ENCODE measurements at places on chromosomes 11 and 22. TPM values are rescaled to one million over a fixed set of nuclear protein-coding genes. Genes with fewer than 3 reads are reported as not detected.
A peak's percentile ranks its signal among the peaks of the same experiment; 100 is the strongest.

- DNase-seq, result no peak
Observed at GRCh38 chr11:35126879-35127581, 11.9 kb upstream of the CD44 start.

DNA sequence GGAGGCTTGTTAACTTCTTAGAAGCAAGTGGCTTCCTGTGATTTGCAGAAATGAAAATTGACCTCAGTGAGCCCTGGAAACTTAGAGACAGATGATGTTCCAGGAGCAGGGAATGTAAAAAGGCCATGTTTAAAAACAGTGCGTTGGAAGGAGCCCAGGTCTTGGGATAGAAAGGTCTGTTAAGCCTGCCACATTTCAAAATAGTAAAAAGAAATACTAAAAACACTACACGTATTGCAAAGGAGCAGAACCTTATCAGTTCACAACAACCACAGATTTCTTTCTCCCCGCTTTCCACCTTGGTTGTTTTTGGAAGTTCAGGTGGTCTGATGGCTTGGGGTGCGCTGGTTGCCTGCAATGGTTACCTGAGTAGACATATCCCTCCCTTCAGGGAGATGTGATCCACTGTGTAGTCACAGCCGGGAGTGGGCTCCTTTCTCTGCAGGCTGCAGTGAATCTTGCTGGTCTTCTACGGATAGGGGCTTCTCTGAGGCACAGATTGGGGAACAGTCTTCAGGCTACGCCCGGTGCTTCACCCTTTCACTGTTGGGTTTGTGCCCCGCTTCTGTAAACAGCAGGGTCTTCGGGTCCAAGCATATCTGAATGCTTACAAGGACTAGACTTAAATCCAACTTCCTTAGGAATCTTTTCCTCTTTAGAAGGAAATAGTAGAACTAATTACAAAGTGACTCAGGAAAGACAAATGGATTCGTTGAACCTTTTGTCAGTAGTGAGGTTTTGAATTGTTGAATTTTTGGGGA lies 1.9 kb downstream of the TEAD1 start:
- no peak for DNase-seq

DNA sequence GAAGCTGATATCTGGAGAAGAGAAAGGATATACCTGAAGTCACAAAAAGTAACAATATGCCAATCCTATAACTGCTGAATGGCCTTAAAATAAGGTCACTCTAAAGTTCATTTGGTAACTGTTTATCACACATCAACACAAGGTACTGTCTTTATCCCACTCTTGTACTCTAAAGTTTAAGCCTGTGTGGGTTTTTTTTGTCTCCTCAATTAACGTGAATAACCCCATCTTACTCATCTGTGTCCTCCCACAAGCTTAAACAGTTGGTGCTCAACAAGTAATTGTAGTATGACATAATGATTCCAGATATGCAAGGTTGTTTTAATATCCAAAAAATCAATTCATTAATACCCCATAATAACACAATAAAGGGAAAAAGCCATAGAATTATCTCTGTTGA lies 42.1 kb downstream of the PAK1 start:
- DNase-seq, result no peak

The SEC14L6 gene
- total RNA-seq, result 2.3 TPM

GRCh38 chr11:36719358-36720107 lies 121.5 kb upstream of the RAG2 start:
- DNase-seq, result no peak

The OR51I1 gene
- total RNA-seq, result 0.93 TPM

DNA sequence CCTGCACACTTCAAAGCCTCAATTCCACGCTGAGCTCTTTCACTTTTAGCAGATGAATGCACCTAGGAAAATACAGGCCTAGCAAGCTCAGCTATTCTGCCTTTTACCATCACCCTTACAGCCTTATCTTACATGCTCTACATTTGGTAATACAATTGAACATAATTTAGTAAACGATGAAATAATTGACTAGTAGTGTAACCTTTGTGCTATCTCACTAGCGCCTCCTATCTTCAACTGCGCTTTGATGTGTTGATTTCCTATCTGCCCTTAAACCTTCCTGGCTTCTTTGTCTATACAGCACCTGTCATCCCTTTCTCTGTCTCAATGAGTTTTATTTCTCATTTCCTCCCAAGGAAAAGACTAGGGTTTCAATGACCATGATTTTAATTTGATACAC lies 149.7 kb downstream of the LRRC4C start:
- DNase-seq, result no peak

DNA sequence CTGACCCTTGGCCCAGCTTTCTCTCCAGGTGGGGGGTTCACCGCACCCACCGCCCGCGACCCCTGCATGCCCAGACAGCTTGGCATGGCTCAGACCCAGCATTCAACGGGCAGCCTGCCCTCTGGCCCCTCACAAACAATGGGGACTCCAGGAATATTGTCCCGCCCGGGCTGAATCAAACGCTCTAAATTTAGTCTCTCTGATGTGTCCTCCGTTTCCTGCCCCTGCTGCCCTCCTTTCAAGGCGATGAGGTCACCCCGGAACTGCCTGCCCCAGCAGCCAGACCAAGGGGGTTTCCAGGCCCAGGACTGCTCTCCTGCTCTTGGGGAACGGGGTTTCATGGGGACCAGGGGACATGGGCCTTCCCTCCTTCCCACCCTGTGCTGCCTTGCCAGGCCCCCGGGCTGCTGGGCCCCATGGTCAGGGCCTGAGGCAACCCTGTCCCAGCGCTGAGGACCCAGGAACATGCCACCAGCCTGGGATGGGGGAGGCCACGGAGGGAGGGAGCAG lies 10.1 kb upstream of the PDGFB start:
- DNase-seq, result no peak

- no peak for DNase-seq
Observed at GRCh38 chr11:35358391-35358790, 61.0 kb downstream of the SLC1A2 start.

The PGA5 gene
- total RNA-seq, result not detected

- DNase-seq, result no peak
Observed at GRCh38 chr22:31248965-31249958, 37.2 kb downstream of the LIMK2 start.

DNA sequence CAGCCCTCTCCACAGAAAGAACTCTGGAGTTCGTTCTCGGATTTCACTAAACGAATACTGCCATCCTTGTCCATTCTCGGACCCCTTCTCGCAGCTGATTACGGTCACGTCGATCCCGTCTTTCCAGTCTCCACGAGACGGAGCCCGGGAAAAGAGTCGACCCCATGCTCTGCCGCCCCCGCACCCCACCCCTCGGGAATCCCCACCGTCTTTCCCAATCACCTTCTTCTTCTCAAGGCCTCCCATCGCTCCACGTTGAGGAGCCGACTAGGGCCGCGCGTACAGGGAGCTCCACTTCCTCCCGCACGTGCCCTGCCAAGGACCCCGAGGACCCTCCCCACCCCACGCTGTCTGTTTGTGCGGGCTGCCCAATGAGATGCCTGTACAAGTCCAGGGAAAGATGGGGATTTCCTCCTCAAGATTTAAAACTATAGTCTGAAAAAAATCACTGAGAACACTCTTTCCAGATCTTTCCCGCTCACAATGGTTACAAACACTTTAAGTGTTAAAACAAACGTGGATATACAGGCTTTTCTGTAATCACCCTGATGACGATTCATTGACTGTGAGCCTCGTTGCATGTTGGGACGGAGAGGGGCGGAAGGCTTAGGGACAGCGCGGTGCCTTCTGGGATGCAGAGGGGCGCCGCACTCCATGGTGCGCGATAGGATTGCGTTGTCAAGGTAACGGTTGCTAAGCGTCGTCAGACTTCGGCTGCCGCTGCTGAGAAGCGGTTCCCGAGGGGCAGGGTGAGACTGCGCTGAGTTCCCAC lies at the start of gene PES1:
Gene PES1 (minus strand): TSS at position 323 of the 772 bp plus-strand sequence. CDS start 77 bp downstream, at position 246.
- DNase-seq, result peak; percentile 92

GRCh38 chr11:110463153-110463552 lies 33.4 kb downstream of the FDX1 start:
- peak; percentile 45 for DNase-seq

DNA sequence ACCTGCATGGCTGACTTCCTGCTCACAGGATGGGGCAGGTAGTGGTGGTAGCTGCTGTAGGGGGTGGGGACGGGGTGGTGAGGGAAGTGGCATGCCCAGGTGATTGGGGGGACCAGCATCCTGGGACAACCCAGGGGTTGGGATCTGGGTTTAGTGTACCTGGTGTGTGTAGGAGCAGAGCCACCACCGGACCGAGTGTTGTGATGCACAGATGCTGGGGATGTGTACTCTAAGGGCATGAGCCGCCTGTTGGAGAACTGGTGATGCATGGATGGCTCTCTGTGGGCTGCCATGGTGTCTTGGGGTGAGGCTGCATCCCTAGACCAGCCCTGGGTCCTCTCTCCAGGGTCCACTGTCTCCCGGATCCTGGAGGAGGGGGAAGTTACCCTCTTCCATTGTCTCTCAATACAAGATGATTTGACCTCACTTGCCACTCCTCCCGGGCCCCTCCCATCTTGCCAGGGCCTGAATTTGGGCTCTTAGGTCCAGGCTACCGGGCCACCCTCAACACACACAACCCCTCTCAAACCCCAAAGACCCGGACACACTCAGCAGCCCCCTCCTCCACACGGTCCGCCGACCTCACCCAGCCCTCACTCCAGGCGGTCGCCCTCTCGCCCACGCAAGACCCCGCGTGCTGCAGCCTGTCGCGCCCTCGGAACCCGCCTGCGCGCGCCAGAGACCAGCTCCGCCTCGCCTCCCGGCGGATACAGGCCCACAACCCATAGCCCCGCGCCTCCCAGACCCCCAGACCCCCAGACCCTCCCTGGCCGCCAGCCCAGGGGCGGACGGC lies 619 bp downstream of the LRRC75B start:
- no peak for DNase-seq

DNA sequence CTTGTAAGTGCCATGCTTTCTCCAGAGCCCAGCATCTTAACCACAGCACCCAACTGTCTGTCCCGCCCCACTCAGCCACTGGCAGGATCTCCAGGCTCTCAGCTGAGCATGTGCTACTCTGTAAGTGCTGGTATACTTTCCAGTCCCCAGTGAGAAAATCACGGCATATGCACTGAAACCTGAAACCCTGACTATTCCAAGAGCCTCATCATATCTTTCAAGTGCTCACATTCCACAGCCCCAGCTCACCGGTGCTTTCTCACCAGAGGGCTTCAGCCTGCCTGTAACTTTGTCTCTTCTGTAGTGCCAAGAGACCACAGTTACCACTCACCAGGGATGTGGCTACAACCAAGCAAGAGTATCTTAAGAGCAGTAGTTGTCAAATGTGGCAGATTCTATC lies 24.4 kb upstream of the PAMR1 start:
- no peak for DNase-seq

The MMP1 gene
- not detected for total RNA-seq

DNA sequence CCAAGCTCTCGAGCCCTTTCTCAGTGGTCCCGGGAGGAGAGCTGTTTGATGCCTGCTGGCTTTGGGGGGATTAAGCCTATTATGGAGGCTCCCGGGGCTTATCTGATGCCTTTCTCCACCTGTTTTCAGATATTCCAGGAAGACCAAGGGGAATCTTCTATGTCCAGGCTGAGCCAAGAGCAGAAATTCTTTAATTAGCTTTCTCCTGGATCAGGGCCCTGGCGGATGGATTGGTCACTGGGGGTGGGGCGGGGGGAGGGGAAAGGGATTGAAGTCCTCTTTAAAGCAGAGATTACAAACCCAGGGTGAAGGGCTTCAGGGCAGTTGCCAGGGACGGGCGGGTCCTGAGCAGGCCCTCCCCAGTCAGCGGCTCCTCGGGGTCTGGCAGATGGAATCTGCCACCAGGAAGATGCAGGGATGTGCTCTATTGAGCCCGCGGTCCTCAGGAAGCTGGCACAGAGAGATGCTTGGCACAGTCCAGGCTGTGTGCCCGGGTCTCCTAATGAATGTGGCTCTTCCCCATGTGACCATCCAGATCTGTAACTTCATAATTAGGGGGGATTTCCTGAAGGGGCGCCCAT lies 33.6 kb downstream of the MACROD1 start:
- no peak for DNase-seq
